Stimulated activated CD4-positive, alpha-beta T cell treated with anti-CD3 and anti-CD28 coated beads, Interleukin-1b, Interleukin-23, amount 100 ng/mL, for 48 hours (primary cell): ENCODE measurements at places on chromosomes 5 and 9.

GRCh38 chr9:74293479-74293878 is 203.7 kb upstream of the RORB start:
- DNase-seq = no peak

- DNase-seq = no peak
These were observed 57.9 kb downstream of the ARHGAP26 start for GRCh38 chr5:142827934-142828576.

DNA sequence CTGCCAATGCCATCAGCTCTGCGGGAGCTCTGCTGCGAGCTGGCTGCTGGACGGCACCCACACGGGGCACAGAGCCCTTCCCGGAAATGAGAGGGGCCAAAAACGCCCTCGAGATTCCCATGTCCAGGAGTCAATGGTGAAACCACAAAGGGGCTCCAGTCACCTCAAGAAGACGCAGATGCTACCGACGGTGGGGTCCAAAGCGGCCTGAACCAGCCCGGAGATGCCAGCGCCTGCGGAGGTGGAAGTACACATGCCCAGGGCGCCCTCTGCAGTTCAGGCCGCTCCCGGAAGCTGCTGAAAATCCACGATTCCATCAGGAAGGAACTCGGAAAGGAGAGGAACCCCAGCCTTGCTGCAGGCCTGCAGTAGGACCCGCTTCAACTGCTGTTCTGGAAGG is 82.4 kb upstream of the SELENOP start:
- DNase-seq = no peak

GRCh38 chr9:109108318-109108717 is 11.4 kb downstream of the TMEM245 start:
- DNase-seq = no peak

DNA sequence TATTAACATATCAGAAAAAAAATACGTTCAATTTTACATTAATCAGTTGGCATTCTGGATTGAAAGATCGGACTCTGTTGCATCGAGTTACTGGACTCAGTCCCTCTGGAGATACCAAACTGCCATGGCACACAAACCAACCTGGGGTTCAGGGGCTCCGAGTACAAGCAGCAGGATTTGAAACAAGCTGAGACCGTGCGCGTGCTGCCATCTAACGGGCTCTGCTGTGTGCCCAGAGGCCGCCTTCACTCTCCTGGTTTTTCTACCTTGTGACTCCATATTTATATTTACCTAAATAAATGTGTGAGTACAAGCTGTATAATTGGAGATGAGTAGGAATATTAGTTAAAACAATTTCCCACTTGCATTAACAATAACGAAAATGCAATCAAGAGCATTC is 48.2 kb downstream of the ANXA1 start:
- no peak for DNase-seq

DNA sequence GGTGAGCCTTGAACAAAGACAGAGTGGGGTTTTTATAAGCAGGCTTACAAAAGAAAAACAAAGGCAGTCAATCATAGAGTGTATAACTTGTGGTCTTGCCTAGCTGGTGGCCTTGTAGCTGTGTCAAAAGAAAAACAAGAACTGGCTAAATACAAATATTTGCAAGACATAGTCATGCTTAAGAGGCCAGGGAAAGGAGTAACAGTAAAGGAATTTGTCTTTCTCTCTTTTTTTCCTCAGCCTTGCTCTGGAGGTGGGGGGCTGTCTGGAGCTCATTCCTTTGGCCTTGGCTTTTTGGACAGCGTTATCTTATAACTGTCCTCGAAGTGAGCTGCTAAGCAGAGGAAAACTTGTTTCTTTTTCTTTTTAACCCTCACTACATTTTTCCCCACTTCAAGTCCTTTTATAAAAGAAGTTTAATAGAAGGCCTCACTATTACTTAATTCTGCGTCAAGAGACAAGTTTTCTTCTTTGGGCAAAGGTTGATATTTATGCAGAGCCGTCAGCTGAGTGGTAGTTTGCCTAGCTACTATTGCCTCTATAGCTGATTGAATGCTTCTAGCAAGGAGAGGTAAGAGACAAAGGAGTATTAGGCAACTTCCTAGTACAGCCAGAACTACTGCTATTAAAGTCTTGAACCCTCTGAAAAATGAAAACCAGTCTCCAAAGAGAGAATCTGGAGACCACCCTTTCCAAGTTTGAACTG is 14.3 kb downstream of the CEL start:
- no peak for DNase-seq

DNA sequence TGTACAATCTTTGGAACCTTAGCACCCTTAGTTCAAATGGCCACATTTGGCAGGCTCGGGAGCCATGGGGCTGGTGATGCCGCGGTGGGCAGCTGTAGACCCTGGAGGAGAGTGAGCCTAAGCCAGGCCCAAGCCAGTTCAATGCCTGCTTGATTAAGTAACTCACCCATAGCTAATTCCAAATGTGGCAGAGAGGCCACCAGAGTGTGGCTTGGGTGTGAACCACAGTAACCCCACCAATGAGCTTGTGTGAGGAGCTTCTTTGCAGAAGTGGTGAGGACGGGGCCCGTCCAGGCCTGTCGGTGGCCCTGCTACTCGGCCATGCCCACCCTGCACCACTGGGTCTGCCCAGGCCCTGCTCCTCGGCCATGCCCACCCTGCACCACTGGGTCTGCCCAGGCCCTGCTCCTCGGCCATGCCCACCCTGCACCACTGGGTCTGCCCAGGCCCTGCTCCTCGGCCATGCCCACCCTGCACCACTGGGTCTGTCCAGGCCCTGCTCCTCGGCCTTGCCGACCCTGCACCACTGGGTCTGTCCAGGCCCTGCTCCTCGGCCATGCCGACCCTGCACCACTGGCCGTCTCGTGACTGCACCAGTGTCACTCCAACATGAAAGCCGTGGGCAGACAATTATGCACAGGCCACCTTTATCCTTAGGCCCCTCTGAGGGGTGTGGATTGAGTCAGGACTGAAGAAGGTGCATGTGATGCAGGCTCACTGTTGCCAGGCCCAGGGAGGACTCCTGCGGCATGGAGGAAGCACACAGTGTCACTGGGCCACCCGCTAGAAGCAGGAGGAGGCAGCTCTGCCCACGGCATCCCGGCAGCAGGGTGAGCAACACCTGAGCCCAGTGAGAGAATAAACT is 75.4 kb downstream of the MRPL36 start:
- no peak for DNase-seq

DNA sequence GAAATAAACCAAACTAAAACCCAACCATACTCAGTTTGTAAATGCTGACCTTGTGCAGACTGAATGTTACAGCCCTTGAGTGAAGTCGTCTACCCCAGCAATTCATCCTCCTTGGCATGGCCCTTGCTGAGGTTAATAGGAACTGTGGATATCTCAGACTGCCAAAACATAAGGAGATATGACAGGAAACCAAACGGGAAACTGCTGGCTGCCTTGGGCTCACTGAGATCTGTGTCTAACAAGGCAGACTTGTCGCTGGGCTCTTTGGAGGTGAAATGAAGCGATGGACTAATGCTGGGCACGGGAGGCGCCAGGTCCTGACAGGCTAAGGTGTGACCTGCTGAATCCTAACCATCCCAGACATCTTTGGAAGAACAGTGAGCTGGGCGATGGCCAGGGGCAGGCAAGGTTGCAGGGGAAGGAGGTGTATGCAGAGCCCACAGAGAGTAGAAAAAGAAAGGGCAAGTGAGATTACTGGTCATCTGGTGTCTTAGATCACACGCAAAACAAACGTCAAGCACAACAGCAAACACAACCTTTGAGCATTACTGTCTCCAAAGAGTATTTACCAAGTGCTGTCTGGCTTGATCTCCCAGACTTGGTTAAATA is 44.6 kb upstream of the ALDH1A1 start:
- no peak for DNase-seq

DNA sequence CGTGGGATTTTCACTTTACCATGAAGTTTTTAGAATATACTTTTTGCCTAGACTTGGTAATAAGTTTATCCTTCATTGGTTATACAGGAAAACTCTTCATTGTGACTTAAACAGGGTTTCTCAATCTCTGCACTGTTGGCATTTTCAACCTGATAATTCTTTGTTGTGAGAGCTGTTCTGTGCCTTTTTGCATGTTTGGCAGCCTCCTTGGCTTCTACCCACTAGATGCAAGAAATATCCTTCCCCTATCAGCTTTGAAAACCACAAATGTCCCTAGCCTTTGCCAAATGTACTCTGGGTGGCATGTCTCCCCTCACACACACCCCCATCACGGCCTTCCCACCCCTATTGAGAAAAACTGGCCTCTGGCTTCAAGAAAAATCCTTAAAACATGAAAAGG is 180.9 kb downstream of the ESM1 start:
- no peak for DNase-seq

DNA sequence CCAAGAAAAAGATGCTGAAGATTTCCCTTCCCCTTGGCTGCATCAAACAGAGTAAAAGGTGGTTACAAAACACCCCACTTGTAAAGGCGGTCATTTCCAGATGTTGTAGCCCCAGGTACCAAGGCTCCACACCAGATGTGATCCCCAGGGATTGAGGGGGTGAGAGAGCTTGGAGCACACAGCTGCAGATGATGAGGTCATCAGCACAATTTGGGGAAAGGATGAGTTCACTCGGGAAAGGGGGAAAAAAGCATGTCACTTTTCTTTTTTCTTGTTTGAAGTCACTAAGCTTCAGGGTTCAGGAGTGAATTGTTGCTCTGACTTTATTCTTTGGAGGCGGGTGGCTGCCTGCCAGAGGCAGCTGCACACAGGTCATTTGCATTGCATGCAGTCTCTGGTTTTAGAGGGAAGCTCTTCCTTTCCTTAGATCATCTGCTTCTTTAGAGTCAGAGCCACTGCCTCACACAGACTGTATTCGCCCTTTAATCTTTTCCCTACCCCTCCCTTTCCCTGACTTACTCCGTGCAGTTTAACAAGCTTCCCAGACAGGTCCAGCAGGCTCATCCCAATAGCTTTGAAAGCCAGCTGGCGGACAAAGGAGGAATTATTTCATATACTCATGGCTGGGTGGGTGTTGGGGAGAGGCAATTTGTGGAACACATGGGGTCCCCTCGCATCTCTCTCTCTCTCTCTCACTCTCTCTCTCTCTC is 409.3 kb upstream of the SLC24A2 start:
- no peak for DNase-seq

DNA sequence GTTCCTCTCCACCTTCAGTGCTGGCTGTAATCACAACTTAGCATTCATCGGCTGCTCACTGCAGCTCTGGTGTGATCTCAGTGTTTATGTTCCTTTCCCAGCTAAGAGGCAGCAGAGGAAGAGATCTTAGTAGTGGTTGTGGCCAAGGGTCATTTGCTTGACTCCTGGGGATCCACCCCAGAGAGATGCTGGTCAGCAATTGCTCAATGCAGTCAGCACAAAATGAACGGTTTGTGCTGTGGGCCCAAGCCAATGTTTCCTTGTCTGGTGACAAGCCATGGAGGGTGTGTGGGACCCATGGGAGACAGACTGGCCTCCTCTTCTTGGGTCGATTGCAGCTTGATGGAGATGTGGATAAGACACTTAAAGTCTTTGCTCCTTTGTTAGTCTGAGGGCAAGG is 16.1 kb upstream of the FRMD3 start:
- no peak for DNase-seq

- no peak for DNase-seq
These were observed 8.6 kb downstream of the CACFD1 start for GRCh38 chr9:133468374-133468773.

DNA sequence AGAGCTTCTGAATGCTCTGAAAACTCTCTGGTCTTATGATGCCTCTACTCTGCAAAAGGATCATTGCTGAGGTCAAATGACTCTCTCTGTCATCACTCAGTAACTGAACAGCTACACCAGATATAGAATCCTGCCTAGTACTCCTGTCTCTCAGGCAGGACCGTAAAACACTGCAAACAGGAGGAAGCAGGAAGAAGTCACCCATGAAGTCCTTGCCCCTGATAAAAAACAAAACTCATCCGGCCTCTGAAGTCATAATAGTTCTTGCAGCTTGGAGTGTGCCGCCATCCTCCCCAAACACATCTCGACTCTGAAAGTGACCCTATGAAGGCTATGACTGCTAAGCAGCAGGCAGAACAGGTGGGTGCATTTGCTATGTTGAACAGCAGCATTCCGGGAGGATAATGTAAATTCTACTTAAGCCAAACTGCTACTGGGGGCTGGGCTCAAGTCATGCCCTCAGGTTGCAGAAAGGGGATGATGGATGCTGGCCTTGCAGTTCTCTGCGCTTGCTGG is 81.9 kb upstream of the FAM169A start:
- DNase-seq = no peak
